ENCODE measurements at places on chromosomes 16 and 17.

DNA sequence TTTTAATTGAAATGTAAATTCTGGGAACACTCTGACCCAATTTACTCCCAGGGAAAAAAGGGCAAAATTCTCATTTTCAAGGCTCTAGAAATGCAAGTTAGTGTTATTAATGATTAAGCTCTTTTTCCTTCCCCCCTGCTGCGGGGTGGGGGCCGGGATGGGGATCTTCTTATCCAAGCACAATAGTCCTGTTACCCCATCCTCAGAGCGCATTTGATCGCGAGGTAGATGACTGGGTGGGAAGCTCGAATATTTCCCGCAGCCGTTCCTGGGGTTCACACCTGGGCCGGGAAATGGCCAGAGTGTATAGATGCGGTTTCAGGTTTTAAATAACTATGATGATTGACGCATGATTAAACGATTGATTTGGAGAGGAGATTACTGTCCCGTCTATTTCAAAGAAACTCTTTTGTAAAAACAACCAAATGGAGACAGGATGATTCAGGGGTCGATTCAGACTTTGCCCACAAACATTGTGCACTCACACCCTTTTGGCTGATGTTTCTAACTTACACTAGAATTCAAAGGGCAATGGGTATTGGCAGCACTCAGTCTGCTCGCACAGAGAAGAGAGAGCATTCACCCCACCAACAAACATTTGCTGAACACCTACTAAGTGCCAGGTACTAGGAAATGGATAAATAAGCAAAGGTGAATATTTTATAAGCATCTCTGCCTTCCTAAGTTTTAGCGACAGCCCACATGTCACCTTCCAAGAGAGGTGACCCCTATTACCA is 55.0 kb downstream of the SALL1 start:
- DNase-seq, result no peak

GRCh38 chr17:27811961-27812360 is 11.6 kb upstream of the NOS2 start:
- DNase-seq, result no peak

DNA sequence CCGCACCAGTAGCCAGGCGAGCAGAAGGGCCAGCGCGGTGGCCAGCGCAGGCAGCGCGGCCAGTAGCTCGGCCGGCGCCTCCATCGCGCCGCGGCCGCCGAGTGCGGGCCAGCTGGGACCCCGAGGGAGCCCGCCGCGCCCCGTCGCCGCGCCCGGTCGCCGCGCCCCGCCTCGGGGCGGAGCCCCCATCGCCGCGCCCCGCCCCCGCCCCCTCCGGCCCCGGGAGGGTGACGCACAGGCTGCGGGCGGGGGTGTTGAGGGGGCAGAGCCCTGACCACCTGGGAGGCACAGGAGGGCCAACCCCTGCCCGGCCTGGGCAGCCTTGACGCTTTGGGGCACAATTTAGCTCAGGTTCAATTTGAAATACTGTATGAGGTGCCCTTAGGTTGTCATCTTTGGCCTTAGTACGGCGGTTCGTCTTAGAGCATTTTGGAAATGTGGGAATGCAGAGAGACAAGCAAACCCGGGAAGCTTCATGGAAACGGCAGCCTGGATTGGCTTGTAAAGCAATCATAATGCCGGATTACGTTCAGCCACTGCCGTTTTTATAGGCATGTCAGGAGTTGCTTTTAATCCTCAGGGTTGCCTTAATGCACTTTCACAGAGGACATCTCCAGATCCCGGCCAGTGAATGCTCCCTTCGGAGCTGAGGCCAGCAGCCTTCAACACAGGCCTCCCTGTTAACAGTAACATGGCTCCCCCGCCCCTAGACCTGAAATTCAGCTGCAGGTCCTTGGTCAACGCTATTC is at the start of gene MXRA7:
Gene MXRA7 (minus strand): TSS at position 103 of the 749 bp plus-strand sequence. CDS start 19 bp downstream, at position 84.
- DNase-seq, result no peak

GRCh38 chr17:30031214-30031869 is 85.3 kb upstream of the NSRP1 start:
- DNase-seq, result no peak

DNA sequence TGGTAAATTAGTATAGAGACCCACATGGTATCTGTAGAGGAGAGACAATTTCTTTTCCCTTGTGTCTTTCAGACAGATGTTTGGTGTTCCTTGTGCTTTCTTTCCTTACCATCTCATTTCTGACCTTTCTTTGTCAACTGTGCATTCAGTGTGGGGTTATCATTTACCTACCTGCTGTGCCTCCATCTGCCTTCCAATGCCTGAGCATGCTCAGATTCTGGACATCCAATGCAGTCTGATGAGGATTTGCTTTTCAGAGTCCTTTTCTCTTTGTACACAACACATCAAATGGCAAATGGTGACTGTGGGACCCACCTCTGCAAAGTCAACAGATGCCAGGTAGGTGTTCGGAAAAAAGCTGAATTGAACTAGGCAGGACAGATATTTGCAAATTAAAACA is 364.8 kb downstream of the CA10 start:
- DNase-seq, result no peak

- DNase-seq, result no peak
Observed at GRCh38 chr16:5412731-5413130, 315.1 kb upstream of the EEF2KMT start.

- peak; percentile 26 for DNase-seq
Observed at GRCh38 chr16:27374804-27375425, 27.1 kb upstream of the IL21R start.

DNA sequence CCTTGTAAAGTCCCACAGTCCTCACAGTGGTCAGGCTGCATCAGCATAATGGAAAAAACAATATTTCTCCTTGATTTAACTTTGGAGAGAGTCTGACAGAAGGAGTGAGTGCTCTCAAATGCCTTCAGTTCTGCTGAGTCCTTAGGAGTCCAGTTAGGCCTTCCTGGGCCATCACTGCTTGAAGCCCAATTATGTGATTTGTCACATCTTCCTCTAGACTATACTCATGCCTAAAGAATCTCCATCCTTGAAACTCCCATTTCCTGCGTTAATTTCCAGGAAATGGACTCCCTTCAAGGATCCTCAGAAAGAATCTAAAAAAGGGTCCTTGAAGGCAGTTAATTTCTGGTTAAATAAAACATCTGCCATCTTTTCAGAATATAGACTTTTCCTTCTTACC is 52.8 kb downstream of the SLFN5 start:
- DNase-seq, result no peak

DNA sequence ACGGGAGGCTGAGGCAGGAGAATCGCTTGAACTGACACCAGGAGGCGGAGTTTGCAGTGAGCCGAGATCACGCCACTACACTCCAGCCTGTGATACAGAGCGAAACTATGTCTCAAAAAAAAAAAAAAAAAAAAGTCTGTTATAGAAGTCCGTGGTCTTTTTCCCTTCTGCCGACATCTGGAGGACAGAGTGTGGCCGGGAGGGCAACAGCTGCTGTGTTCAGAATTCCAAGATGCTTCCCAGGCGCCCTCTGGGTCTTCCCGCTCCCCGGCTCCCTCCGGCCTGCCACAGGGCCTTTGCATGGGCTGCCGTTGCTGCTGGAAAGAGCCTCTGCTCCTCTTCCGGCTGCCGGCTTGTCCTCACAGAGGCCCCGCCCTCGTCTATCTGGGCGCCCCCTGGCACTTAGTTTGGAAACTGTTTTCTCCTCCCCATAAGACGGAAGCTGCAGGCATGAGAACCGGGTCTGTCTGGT is 2.4 kb upstream of the CACNA1H start:
- no peak for DNase-seq

DNA sequence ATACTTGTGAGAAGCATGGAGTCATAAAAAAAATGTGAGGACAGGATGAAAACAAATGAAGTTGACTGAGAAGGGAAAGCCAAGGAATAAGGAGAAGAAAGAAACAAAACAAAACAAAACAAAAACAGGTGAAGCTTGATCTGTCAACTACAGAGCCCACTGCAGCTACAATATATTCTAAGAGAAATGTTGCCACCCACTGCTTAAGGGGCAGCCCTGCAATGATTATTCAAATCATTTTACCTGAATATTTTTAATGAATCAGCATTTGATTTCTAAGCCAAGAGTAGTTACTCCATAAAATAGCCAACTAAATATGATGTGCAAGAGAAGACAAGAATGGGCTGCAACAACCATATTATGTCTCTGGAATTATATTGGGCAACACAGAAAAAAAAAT is 252.0 kb upstream of the KIF2B start:
- DNase-seq, result no peak

DNA sequence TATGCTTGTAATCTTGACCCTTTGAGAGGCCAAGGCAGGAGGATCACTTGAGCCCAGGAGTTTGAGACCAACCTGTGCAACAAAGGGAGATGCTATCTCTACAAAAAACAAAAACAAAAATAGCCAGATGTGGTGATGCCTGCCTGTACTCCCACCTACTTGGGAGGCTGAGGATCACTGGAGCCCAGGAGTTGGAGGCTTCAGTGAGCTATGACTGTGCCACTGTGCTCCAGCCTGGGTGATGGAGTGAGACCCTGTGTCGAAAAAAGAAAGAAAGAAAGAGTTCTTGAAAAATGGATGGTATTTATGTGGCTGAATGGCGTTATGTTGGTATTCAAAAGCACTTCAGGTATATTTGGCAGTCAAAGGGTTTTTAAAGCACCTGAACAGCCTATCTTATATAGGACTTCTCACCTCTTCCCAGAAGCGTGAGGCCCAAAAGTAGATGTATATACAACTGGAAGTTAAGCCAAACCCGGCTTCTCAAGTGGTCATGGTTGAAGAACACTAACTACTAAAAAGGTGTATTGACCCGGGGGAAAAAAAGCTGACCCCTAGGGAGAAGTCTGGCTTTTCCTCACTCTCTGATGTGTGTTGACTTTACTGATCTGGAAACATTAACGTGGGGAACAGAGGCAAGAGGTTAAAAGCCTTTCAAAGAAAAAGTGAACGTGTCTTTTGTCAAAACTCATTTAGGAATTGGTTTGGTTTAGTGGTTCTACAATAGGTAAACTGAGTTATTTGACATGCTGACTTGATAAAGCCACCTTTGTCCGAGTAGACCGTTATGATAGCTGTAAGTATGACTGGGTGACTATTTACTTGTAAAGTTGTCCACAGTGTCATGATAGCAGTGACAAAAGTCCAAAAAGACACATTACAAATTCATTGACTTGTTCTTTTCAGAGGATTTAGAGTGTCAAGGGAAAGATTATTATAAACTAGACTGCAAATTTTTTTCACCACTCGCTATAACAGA is 183.4 kb downstream of the IRX3 start:
- DNase-seq, result no peak

- DNase-seq, result no peak
Observed at GRCh38 chr16:64392456-64392855, 729.4 kb downstream of the CDH11 start.

GRCh38 chr16:51393381-51394005 is 242.4 kb upstream of the SALL1 start:
- no peak for DNase-seq

GRCh38 chr17:21289175-21289901 is 4.8 kb downstream of the MAP2K3 start:
- DNase-seq, result no peak

DNA sequence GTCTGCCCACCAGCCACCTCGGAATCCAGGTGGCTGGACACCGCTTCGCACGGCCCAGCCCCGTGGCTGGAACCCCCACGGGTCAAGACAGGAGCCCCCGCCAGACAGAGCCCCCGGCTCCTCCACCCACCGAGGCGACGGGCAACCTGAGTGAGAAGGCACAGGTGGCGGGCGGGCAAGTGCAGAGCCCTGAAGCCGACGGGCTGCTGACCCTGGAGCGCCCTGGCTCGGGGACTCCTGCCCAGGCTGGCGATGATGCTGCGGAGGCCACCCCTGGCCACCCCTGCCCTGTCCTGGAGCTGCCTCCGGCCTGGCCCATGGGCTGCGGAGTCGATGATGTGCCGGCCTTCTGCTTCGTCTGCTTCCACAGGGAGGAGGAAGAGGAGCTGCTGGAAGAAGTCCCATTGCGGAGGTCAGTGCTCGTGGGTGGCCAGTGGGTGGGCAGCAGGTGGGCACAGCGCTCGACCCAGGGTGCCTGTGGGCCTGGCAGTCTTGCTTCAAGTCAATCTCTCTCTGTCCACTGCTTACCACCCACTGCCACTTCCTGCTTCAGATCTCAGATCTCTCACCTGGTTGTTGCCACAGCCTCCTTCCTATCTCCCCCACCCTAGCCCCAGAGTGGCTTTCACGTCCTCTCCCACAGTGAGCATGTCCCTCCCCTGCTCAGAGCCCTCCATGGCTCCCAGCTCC is 33.1 kb upstream of the SBK1 start:
- DNase-seq, result no peak

- no peak for DNase-seq
Observed at GRCh38 chr17:30380643-30381339, 2.1 kb downstream of the CPD start.

- DNase-seq, result no peak
Observed at GRCh38 chr16:372302-372983, 2.1 kb upstream of the MRPL28 start.

- no peak for DNase-seq
Observed at GRCh38 chr17:75133001-75133400, 1.5 kb upstream of the NT5C start.

GRCh38 chr17:19345067-19345460 is 17.5 kb downstream of the B9D1 start:
- DNase-seq, result no peak

DNA sequence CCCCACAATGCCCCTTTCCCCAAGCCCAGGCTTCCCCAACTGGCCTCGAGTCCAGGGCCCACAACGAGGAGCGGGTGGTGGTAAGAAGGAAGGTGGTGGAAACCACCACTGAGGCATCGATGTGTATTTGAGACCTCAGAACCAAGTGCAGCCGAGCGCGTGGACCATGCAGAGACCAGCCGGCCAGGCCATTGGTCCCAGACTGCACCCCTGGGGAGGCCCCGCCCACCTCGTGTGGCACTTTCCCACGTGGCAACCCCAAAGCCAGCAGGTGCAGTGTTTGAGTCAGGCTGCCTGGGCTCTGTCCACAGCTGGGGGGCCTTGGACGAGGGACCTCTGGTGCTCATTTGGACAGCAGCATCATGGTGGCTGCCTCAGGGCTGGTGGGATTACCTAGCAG is 28.1 kb upstream of the BAHCC1 start:
- no peak for DNase-seq

- no peak for DNase-seq
Observed at GRCh38 chr16:70480127-70481105, 26.0 kb downstream of the FCSK start.

GRCh38 chr16:17128791-17129190 is 342.0 kb downstream of the XYLT1 start:
- no peak for DNase-seq
